ENCODE measurements at places on chromosomes 6 and 20.

- DNase-seq, result peak; percentile 38
These were observed 9.7 kb downstream of the LINC00237 start for GRCh38 chr20:21096321-21097043.

GRCh38 chr20:39631557-39631956, 669.4 kb downstream of the DHX35 start:
- DNase-seq, result no peak

GRCh38 chr6:32641122-32641521, 3.9 kb downstream of the HLA-DQA1 start:
- no peak for DNase-seq

DNA sequence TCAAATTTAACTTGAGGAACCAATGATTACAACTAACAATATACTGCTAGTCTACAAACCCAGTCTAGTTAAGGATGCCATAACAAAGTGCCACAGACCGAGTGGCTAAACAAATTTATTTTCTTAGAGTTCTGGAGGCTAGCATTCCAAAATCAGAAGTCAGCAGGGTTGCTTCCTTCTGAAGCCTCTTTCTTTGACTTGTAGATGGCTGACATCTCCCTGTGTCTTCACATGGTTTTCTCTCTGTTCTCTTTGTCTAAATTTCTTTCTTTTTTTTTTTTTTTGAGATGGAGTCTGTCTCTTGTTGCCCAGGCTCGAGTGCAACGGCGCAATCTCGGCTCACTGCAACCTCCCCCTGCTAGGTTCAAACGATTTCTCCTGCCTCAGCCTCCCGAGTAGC, 56.1 kb downstream of the NCOA3 start:
- DNase-seq, result no peak

DNA sequence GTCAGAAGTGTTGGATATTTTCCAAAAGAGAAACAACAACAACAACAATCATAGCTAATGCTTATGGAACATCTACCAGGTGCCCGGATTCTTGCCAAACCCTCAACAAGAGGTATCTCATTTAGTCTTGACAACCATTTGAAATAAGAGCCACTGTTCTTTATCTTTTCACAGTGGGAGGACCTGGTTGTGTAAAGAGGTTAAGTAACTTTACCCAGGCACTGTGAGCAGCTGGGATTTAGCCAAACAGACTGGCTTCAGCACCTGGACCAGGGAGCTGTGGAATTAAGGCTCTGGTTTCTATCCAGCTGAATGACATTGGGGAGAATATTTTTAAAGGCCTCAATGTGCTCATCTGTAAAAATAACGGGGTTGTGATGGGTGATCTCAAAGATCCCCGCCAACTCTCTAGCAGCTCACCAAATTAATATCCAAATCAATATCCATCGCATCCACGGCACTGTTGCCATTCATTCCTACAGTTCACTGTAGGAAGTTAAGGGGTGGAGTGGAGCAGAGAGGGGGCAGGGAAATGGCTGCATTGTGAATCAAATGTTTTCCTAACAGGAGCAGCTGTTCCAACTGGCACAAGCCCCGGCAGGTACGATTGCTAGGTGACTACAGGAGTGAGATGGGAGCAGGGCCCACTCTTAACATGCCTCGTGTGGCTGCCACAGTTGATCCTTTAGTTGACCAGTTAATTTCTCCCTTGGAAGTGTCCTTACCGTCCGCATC, 61.8 kb downstream of the GCNT2 start:
- no peak for DNase-seq

DNA sequence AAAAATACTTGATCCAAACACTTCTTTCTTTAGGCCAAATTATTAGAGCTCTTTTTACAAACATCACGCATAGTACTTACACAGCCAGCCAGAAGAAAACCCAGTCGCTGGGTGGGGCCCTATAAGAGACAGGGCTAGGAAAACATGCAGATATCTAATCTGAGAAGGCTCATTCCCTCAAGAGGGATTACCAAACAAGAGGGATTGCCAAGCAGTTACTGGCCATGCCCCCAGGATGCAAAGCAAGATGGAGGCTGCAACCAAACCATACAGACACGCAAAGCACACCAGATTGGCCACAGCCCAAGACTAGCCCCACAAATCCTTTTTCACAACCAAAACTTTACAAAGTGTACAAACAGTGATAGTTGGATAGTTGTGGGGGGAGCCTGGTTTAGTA, 1235.4 kb upstream of the GJE1 start:
- DNase-seq, result peak; percentile 74

DNA sequence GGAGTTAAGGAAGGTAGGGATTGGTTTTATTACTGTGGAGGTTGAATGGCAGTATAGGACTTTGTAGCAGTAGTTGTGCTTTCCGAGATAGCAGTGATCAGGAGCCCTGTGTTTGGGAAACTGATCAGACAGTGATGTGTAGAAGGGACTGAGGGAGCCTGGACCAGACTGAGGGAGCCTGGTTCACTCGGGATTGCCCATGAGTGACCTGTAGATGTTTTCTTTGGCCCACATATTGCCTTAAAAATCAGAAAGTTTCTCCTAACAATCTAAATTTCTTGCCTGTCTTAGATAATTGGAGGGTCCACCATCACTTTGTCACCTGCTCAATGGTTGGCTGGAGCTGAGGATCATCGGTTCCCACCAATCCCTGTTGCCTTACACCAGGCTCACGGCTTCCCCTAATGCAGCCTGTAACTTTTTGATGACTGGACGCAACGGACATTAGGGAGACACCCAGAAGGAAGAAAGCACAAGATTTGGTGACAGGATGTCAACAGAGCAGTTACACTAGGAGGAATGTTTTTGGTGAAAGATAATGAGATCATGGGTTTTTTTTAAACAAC, 1.1 kb downstream of the CDS2 start:
- DNase-seq, result peak; percentile 26

DNA sequence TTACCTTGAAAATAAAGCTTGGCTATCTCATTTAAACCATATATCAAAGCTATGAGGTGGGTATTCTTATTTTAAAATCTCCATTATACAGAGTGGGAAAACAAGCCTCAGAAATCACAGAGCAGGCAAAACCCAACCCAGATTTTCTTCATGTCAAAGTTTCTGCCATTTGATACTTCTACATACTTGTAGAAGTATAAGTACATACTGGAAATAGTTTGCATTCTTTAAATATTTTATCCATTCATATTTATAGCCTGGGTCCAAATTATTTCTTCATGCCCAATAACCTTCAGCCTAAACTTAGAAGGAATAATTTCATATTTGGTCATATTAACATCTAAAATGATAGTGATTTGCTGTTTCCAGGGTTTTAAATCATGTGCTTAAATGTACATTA, 61.8 kb downstream of the MLIP start:
- DNase-seq, result no peak

- DNase-seq, result no peak
These were observed 359.4 kb downstream of the ADGRB3 start for GRCh38 chr6:68994521-68994920.

GRCh38 chr6:106110164-106110826, 24.2 kb downstream of the PRDM1 start:
- no peak for DNase-seq

- DNase-seq, result no peak
These were observed 16.7 kb downstream of the PDRG1 start for GRCh38 chr20:31934968-31935764.

GRCh38 chr6:116287689-116288282, 8.1 kb upstream of the TSPYL1 start:
- DNase-seq, result no peak

All from SJCRH30 (cell line).